ENCODE measurements at places on chromosomes 1 and 21.

DNA sequence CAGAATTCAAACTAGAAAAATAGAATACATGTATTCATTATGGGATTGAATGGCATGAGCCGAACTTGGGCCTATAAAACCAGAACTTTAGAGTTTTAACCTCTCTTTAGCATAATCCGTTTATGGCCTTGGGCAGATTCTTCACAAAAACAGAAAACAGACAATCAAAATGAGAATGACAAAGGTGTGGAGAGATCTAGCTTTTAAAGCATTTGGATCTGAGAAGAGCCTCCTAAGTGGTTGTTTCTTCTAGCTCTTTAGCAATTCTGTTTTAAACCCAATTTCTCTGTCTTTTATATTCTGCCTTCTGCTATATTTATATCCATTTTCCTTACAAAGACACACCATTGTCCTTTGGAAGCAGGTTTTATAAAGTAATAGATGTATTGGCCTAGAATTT lies 160.2 kb downstream of the RPS6KC1 start:
- DNase-seq = no peak

DNA sequence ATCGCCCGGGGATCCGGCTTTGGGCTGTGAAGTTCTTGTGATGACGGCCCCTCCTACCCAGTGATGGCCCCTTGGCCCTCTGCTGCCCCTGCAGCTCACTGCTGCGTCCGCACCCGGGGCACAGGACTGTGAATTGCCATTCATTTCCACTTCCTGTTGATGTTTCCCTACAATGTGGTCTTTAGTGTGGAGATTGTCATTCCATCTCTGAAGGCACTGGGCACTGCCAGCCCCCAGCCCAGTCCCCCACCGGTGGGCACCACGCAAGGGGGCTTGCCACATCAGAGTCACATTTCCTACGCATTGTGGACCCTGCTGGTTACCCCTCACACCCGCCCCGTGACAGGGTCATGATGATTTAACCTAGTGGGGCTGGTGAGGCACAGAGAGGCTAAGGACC lies 2.5 kb upstream of the MX2 start:
- DNase-seq = no peak

- DNase-seq = peak; percentile 35
Measured at GRCh38 chr1:155967341-155968050, 10.9 kb downstream of the ARHGEF2 start.

- DNase-seq = no peak
Measured at GRCh38 chr1:68378296-68379084, 71.3 kb downstream of the RPE65 start.

- DNase-seq = no peak
Measured at GRCh38 chr1:192737306-192737705, 71.5 kb upstream of the RGS2 start.

- no peak for DNase-seq
Measured at GRCh38 chr1:164922585-164922984, 363.6 kb downstream of the PBX1 start.

DNA sequence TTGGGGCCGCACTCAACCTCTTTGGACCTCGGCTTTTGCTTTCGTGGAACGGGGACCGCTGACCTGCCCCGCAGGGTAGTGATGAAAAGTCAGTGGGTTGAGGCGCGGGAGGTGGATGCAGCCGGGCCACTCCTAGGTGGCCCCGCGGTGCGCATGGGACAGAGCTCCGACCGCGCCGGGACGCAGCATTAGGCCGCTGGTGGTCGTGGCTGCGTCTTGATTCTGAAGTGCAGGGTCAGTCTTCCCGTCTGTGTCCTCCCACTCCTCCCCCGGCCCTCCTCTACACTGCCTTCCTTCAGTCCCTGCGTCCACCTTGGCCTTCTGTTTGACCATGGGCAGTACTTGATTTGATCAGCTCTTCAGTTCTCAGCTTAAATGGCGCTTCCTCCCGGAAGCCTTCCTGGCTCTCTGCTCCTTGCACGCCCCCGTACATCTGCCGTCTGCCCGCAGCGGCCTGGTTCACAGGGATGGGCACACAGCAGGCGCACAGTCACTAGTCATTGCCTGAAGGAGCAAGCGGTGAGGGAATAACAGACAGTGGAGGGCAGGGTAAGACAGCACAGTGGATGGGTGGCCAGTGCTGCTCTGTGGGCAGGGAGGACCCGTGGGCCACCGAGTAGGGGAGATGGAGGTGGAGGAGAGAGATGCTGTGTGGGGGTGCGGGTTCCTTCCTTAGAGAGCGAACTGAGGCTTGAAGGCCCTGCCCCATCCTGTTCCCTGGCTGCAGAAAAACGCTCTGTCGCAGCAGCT lies 633 bp downstream of the THEMIS2 start:
- DNase-seq = no peak

DNA sequence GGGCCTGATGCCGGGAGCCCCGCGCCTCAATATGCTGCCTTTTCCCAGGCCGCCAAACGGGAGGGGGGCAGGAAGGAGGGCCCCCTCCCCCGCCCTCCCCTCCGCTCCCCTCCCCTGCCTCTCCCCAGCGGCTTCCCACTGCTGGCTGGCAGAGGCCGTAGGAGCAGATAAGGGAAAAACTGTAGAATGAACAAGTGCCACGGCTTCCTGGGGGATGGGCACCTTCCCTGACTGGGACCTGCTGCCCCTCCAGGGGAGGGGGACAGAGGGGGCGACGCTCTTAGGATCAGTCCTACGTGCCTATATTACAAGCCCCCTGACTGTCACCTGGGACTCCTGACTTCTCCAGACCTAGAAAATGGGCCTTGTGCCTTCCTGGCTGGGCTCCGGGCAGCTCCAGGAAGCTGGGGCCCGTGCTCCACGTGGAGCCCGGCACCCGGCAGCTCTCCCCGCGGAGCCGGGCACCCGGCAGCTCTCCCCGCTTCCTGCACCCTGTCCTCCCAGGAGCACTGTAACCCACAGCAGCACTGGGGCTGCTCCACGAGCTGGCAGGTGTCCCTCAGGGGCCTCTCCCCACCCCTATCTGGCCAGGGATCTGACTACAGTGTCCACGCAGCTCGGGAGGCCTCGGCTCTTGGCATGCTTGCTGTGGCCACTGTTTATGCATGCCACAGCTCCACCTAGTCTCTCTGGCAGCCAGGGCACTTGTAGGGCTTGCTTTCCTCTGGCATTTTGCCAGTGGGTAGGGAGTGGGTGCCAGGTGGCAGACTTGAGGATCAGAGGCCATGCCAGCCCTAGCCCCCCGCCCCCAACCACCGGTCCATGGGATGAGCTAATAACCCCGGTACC lies 674 bp upstream of the HES5 start:
- DNase-seq = no peak

- DNase-seq = no peak
Measured at GRCh38 chr1:201268604-201269151, 14.6 kb upstream of the PKP1 start.

- no peak for DNase-seq
Measured at GRCh38 chr1:78884685-78885452, 121.7 kb downstream of the ADGRL4 start.

DNA sequence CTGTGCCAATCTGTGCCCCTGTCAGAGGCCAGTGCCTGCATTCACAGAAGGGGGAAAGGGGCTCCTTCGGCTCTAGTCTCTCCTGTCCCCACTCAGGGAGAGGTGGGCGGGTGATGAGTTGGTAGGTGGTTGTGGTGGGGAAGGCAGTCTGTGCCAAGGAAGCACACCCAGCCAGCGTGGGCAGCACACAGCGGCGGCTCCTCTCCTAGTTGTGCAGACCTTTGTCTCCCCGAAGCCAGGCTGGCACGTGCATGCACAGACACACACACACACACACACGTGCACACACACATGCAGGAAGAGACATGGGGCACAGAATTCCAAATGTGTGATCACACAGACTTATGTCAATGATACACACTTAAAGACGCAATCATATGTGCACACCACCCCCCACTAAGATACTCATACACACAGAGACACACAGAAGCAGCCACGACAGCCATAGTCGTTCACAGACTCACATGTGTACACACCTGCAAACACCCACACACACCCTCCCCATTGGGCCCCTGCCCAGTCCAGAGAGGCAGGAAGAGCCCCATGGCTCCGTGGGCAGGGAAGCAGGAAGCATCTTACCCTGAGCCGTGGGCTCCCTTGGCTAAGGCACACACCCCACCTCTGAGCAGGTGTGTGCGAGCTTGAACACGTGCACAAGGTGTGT lies 16.4 kb downstream of the RIMS3 start:
- DNase-seq = no peak

DNA sequence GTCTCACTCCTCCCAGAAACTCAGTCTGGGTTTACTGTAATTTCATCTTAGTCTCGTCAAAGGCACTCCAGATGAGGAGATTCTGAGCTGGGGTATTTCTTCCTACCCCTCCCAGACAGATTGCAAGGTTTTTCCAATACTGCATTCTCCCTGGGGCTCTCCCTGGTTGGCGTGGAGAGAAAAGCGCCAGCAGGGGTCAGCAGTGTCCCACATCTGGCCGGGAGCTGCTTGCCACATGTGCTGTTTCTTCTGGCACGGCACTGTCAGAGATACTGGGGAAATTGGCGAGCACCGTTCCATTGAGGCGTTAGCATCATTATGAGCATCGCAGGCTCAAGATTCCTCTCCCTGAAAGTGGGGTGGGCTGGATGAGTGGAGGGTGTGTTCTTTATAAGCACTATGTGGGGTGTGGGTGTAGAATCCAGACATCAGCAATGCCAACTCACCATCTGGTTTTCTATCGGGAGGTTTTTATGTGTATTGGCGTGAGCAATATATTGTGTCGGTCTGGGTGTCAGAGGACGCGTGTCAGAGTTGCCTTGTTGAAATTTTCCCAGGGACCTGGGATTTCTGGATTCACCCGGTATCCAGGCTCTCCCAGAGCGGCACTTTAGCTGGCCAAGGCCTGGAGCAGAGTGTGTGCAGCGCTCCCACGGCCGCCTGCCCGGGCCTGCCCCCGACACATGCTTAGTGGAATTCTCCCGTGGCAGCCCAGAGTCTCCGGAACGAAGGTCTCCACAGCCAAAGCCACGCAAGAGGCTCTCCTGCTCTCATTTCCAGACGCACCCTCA lies 8.0 kb upstream of the NAV1 start:
- no peak for DNase-seq

GRCh38 chr1:160951443-160952128 lies 3.0 kb downstream of the ITLN2 start:
- DNase-seq = peak; percentile 19

DNA sequence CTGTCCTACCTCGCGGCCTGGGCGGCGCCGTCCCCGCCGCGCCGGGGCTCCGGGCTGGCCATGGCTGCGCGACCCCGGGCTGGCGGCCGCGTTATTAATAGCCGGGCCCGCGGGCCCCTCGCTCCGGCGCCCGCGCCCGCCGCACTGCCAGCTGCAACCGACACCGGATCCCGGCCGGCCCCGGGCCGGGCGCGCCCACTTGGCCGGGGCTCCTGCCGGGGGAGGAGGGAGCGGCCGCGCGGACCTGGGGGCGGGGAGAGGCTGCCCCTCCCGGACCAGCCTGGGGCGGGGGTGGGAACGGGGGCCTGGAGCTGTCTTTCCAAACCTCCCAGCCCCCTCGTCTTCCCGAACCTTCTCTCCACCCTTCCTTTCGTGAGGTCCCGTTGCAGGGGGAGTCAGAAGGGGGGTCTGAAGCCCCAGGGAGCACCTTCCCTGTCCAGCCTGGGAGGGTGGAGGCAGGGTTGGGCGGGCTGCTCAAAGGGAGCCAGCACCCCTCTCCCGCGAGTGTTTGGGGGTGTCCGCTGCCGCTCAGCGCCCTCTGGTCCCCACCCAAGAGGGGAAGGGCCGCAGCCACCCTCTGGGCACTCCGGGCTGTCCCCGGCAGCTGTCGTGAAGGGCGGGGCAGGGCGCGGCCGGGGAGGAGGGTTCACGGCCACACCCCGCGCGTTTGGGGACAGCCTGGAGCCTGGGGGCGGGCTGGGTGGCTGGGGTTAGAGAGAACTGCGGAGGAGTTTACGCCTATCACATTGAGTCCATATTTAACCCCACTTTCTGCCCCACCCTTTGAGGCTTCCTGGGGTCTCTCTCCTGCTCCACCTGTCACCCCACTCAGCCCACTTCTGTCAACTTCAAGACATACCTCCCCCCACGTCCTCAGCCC lies at the start of gene SYNC:
SYNC (minus strand) TSS at position 172 of the 880 bp plus-strand sequence; CDS start at position 62, 110 bp downstream.
- DNase-seq = no peak

DNA sequence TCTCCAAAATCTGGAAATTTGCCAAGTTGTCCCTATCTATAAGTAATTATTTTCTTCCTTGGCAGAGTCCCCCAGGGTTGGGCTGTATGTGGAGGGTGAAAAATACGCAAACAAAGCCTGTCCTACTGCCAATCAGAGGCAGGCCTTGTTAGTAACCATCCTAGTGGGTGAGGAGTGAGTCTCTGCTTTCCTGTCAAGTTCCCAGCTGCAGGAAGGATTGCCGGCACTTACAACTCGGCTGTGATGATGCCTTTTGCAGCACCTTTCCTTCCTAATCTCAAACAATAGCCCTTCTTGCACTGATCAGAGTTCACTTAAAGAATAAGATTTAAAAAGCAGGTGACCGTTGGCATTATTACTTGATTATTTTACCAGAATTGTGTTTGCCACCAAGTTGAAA lies 31.3 kb upstream of the FGGY start:
- no peak for DNase-seq

- DNase-seq = no peak
Measured at GRCh38 chr1:170198090-170198489, 52.3 kb downstream of the NTMT2 start.

DNA sequence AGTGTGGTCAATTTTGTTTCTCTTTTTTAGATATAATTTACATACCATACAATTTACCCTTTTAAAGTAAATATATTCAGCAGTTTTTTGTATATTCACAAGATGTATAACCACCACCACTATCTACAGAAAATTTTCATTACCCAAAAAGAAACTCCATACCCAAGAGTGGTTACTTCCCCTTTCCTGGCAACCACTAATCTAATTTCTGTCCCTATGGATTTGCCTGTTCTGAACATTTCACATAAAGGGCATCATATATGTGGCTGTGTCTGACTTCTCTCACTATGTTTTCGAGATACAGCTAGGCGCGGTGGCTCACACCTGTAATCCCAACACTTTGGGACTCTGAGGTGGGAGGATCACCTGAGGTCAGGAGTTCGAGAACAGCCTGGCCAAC lies 13.6 kb downstream of the PACC1 start:
- no peak for DNase-seq

GRCh38 chr1:208278638-208279037 lies 34.5 kb upstream of the PLXNA2 start:
- DNase-seq = no peak

DNA sequence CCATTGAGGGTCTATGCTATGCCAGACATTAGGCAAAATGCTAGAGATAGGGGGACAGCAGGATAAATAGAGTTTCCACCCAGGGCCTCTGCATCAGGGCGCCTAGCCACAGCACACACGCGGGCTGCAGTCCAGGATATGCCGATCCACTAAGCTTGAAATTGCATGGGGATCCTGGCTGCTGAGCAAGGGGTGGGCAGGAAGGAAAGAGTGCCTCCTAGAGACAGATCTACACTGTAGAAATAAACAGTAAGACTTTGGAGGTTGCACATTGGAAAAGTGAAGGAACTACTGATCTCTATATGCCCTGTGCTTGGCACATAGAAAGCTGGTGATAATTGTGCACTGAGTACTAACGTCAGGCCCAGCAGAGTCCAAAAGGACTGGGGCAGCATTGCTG lies 411.1 kb downstream of the PRDM2 start:
- DNase-seq = no peak

GRCh38 chr21:36663033-36663855 lies 35.7 kb upstream of the SIM2 start:
- DNase-seq = no peak

Measured in hypothalamus (tissue), 51 donors.